ENCODE measurements at places on chromosomes 2 and 18. TPM values are rescaled to one million over a fixed set of nuclear protein-coding genes. Genes with fewer than 3 reads are reported as not detected.

GRCh38 chr18:21298351-21298750 is 56.3 kb downstream of the GREB1L start:
- no peak for DNase-seq

DNA sequence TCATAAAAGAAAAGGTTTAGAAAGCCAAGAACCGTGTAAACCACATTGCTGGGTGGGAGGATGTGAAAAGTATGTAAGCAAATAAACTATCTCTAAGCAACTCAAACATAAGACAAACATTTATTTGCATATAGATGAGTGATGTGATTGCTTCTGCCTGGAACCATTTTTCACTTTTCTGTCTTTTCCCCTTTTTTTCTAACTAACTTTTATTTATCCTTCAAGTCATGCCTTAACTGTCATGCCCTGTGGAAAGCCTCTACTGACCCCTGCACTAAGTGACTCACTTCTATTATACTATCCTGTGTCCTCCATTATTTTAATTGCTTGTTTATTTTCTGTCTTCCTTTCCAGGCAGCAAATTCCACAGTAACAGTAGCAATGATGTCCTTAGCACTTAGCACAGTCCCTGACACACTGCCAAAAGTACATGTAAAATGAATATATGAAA is 87.5 kb upstream of the CTAGE1 start:
- DNase-seq: no peak

DNA sequence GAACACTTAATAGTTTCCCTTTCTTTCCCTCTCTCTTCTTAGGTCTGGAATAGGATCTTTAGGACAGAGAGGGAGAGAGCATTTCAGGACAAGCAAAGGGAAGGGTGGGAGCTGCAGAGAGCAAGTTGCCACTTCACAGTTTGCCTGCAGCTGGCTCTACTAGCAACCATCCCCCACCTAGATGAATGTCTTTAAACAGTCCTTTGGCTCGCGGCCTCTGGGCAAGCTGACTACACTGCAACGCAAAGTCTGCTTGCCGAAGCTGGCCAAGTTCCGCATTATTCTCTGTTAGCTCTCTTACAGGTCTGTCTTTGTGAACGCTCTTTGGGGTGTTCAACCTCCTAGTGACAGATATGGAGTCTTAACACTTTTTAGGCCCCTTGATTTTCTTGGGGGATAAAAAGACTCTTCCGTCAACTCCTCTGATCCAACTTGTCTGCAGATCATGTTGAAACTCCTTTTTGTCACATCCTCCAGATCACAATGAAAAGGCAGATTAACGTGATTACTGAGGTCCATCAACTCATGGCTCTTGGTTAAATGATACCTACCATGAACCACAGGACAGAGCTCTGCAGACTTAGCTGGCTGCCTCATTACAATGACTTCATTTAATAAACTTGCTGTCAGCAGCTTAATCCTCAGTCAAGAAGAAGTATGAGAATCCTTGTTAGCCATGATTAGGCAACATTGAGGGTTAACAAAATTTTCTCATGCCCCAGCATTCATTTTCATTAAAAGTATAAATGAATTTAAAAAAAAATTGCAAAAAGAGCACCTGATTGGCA is 74.6 kb downstream of the SLC4A3 start:
- DNase-seq: no peak

DNA sequence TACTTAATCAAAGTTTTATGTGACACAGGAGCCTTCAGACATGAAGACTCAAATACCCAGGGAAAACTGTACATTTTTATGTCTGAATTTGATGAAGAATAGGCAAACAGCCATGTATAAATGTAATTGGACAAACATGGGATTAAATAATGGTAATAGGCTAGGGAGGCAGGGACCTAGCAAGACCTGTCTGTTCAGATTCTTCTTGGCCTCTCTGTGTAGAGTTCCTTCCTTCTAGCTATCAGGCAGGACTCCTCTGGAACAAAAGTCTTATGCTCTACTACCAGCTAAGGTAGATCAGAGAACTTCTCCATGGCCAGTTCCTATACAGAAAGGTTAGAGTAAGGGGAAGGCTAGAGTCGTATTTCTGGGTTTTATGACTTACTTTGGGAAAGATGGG is 9.5 kb upstream of the PARD3B start:
- DNase-seq: no peak

- no peak for DNase-seq
Measured at GRCh38 chr2:38167968-38168350, 92.0 kb upstream of the CYP1B1 start.

Gene DNAH7
- 0.84 TPM for total RNA-seq

Gene IL1R2
- total RNA-seq: 207 TPM

Gene AQP12B
- not detected for total RNA-seq

Gene SKOR2
- not detected for total RNA-seq
